GM12878 (cell line): ENCODE measurements at places on chromosomes 6 and 20.

DNA sequence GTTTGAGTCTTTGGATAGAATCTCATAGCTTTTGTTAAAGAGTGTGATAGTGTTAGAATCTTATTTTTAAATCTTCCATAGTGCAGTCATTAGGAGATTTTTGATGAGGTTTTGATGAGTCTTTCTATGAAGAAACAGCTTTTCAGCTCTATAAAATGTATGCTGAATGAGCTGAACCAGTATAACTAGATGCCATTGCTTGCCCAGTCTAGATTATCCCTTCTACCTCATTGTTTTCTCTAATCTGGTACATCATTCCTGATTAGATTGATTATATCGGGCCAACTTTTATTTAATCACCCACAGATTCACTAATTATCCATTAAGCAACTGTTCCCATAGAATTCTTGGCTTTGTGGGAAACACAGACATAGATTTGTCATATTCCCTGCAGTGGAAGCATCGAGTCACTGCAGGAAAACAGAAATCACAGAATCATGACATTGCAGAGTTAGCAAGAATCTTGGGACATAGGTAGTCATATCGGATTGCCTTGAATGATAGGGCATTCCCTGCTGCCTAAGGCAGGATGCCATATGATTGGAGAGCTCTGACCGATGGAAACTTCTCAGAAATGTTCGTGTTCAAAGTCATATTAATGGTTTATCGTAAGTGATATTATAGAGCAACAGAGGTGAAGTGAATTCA lies 882.7 kb upstream of the FLRT3 start:
- H3K4me3 ChIP-seq: no peak overlapping the region
- H3K4me1 ChIP-seq: no peaks in the 10 kb centered on the region
- H3K36me3 ChIP-seq: no peaks in the 10 kb centered on the region
- no peak overlapping the region for H3K27ac ChIP-seq
- H3K27me3 ChIP-seq: no peaks in the 10 kb centered on the region

- H3K27ac ChIP-seq: peak overlapping the region; percentile 82
- no peak overlapping the region for H3K4me3 ChIP-seq
- H3K4me1 ChIP-seq: peaks cover 40% of the 10 kb centered on the region
- no peaks in the 10 kb centered on the region for H3K36me3 ChIP-seq
- H3K27me3 ChIP-seq: no peaks in the 10 kb centered on the region
Observed at GRCh38 chr6:259316-259715, 33.0 kb upstream of the DUSP22 start.

DNA sequence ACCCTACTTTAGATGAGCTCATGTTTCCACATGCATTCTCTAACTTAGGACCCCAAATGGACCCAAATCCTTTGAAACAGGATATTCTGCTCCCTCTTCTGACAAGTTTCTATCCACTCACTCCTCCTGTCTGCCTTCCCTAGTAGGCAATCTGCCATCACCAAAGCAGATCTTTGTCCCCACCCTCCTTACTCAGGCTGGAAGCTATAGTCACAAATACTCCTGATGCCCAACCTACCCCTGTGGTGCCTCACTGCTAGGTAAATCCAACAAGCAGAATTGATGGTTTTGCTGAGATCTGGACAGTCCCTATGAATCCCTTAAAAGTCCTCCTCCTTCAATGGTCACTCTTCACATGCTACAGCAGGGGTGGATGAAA lies 21.7 kb downstream of the ELOVL5 start:
- H3K27ac ChIP-seq: no peak overlapping the region
- H3K4me1 ChIP-seq: peaks cover 2% of the 10 kb centered on the region; the same call in 1 of the 2 replicates
- no peak overlapping the region for H3K4me3 ChIP-seq
- DNase-seq: no peak
- 0 out of 2 replicates have a peak, but pooled peaks cover 1% of the 10 kb centered on the region for H3K36me3 ChIP-seq
- H3K27me3 ChIP-seq: no peaks in the 10 kb centered on the region

DNA sequence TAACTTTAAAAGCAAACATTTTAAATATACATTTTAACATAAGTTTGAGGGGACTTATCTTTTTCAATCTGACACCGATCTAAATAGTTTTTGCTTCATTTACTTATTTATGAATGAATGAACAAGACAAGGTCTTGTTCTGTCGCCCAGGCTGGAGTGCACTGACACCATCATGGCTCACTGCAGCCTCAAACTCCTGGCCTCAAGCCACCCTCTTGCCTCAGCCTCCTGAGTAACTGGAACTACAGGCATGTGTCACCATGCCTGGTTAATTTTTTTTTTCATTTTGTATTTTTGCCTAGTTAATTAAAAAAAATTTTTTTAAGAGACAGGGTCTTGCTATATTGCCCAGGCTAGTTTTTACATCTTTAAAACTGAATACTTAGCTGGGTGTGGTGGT lies 25.4 kb downstream of the FBXO9 start:
- H3K4me1 ChIP-seq: no peaks in the 10 kb centered on the region
- no peaks in the 10 kb centered on the region for H3K27me3 ChIP-seq
- no peak overlapping the region for H3K27ac ChIP-seq
- peaks cover 5% of the 10 kb centered on the region for H3K36me3 ChIP-seq
- no peak for DNase-seq
